ENCODE measurements at places on chromosomes 7 and 10.

GRCh38 chr10:132947843-132948242 is 5.5 kb upstream of the CFAP46 start:
- DNase-seq: no peak

- no peak for DNase-seq
Measured at GRCh38 chr7:38428041-38428440, 154.6 kb upstream of the TARP start.

- no peak for DNase-seq
Measured at GRCh38 chr7:108086546-108086945, 43.6 kb downstream of the LAMB4 start.

GRCh38 chr7:158103378-158103777 is 484.2 kb downstream of the PTPRN2 start:
- no peak for DNase-seq

- peak; percentile 79 for DNase-seq
Measured at GRCh38 chr10:100826983-100827818, 81.8 kb downstream of the PAX2 start.

- DNase-seq: no peak
Measured at GRCh38 chr7:149277871-149278270, 15.9 kb downstream of the ZNF783 start.

GRCh38 chr10:107054469-107055156 is 109.9 kb downstream of the SORCS1 start:
- no peak for DNase-seq

GRCh38 chr7:92292981-92293380 is 47.2 kb downstream of the ANKIB1 start:
- DNase-seq: no peak

GRCh38 chr7:149300620-149301285 is 38.8 kb downstream of the ZNF783 start:
- no peak for DNase-seq

GRCh38 chr7:76066716-76067503 is 19.0 kb downstream of the MDH2 start:
- DNase-seq: peak; percentile 5
